NCI-H446 (cell line): ENCODE measurements at places on chromosomes 7 and 10.

DNA sequence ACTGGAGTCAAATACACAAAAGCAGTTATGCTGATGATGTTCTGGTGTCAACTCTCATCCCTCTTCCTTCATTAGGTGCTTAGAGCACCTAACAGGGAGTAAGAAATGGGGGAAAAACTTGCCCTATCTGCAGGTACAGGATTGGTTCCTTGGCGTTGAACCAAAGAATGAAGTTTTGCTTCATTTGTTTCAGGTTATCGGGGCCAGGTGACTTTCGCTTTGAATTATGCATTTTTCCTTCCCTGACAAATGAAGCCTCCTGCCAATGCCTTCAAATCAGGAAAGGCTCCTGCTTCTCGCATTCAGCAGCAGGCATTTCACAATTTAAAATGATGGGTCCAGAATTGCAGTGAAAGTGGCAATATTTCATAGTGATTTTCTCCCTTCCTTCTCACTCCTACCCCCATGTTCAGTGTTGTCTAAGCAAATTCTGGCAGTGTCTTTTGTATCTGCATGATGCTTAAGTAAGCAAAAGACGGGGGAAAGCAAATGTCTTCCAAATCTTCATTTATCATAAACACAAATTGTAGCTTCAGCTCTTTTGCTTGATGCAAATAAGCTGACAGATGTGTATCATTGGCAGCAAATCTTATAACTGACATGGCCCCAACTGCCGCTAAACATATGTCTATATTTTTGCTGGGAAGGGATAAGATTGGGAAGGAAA is 29.4 kb downstream of the DNAJB9 start:
- DNase-seq = peak; percentile 82

- no peak for DNase-seq
Measured at GRCh38 chr7:15042285-15043065, 139.9 kb upstream of the DGKB start.

DNA sequence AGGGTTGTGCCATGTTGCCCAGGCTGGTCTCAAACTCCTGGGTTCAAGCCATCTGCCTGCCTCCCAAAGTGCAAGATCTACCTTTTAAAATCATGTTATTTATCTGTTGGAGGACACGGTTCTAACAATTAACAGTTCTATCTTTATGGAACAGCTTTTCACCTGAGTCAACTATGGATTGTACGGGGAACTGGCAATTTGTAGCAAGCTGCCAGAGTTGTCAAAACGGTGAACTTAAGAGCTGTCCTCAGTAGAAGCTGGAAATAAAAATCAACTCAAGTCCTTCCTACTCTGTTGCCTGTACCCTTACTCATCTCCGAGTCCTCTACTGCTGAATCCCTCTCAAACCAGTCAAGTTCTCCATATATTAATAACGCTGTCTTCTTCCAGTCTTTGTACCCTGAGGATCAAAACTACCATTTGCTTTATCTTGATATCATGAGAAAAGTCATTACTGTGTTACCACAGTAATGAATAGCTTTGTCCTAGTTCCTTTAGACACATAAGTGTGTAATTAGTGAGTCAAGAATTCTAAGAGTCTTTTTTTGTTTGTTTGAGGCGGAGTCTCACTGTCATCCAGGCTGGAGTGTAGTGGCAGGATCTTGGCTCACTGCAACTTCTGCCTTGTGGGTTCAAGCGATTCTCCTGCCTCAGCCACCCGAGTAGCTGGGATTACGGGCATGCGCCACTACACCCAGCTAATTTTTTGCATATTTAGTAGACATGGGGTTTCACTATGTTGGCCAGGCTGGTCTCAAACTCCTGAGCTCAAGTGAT is 28.2 kb downstream of the HBP1 start:
- DNase-seq = no peak

DNA sequence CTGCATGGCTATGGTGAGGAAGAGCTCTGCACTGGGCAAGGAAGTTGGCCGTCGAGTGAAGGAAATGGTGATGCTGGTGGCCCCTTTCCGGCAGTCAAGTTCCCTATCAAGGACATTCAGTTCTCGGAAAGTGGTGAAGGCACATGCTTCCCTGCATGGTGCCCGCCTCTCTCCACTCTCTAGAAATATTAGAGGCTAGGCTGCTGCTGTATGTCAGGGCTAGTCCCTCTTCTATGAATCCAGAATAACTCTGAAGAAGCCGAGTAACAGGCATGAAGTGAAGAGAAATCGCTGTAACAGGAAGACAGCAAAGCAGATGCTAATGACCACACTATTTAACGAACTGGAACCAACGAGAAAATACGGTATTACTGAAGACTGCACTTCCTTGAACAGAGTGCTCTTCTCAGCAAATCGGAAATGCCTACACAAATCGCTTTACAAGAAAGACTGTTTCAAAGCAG is 5.4 kb downstream of the IDI1 start:
- no peak for DNase-seq

DNA sequence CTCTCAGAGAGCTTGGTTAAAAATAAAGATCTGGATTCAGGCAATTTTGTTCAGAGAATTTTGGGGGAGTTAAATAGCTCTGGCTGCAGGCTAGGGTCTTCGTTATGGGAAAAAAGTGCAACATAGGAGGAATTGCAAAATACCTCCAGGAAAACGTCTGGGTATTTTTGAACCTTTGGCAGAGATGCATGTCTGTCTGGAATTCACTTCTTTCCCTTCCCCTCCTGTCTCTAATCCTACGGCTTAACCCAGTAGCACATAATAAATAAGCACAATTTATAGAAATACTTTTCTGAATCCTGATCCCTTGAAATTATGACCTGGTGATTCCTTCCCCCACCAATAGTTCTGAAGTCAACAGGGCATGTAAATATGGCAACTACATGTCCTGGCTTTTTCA is 19.3 kb upstream of the NUP205 start:
- DNase-seq = no peak

DNA sequence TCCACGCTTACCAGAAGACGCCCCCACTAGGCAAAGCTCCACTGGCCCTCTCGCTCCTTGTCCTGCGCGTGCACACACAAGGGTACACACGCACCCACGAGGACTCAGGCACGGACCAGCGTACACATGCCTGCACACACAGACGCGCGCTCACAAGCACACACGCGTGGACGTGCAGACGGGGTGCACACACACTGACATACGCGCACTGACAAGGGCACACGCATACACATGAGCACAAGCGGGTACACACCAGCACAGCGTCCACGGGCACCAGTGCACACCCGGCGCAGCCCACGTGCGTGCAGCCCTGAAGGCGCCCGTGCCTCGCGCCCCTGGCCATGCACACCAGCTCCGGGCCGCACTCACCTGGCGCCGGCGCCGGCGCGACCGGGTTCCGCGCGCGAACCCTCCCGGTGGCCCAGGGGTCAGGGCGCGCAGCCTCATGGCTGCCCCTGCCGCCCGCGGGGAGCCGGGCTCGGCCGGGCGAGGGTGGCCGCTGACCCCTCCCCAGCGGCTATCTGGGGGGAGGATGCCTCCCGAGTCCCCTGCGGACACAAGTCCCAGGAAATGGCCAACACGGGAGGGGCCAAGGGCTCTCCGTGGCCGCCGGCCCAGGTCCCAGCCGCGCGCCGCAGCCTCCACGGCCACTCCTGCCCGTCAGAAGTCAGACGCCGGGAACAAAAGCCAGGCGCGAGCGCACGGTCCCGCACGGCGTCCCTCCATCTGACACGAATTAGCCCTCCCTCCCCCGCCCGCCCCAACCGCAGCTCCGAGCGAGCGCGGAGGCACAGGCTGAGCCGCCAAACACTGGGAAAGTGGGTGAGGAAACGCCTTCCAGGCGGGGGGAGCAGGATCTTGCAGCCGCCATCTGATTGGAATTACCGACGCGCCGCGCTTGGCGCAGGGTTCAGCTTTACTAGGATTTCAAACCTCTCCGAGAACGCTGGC is 45.0 kb downstream of the TNS3 start:
- DNase-seq = no peak

DNA sequence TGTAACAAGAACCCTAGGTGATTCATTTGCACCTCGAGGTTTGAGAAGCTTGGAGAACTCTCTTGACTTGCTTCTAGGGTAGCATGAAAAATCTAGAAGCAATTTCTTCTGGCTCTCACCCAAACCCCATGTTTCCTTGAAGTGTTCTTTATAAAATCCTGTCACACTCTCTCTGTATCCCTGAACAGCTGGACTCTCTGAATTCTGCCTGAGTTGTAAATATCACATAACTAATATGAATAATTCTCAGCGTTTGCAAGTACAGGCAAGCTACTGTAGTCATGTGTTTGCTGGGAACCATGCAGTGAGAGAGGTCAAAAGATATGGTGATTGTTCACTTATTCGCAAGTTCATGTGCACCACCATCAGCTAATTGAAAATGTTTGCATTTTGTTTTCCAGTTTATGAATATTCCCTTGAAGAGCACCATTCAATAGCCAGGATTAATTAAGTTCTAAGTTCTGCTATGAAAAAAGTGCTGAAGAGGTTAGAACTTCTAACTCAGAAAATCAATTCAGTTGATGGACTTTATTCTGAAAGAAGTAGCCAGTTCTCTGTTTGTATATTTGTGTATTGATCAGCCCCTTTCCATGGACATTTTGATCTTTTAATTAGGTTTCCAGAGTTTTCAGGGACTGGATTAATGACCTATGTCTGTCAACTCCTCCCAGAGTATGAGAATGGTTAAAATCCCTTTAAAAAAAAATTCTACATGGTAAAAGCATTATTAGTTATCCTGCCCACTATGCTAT is 243.0 kb downstream of the PLXDC2 start:
- no peak for DNase-seq

DNA sequence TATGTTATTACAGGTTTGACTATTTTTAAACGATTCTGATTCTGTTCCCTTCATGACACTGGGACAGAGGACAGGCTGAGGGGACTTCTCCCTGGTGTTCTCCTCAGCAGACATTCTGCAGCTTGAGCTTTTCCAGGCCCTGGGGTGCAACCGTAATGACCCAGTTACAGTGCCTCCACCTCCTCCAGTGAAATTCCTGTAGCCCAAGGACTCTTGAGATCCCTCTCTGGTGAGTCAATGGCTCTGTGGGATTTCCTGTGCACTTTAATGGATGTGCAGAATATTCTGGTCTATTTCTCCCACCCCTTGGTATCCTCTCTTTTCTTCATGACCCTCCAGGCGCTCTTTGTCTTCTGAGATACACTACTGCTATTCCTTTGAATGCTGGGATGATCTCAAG is 319.3 kb downstream of the INHBA start:
- no peak for DNase-seq

DNA sequence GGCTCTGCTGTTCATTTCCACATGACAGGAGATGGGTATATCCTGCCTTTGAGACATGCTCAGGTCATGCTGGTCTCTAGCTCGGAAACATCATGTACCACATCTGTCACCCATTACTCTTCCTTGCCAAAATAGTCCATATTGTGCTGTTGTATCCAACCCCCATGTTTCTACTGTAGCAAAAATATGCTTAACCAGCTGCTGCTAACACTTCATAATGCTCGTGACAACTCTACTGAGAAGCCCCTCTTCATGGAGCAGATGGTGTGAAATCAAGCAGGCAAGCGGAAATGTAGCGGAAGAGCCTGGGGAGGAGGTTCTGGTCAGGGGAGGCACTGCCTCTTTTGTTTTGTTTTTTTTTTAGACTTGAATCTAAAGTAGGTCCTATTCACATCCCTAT is 82.9 kb downstream of the NPY start:
- DNase-seq = peak; percentile 42

DNA sequence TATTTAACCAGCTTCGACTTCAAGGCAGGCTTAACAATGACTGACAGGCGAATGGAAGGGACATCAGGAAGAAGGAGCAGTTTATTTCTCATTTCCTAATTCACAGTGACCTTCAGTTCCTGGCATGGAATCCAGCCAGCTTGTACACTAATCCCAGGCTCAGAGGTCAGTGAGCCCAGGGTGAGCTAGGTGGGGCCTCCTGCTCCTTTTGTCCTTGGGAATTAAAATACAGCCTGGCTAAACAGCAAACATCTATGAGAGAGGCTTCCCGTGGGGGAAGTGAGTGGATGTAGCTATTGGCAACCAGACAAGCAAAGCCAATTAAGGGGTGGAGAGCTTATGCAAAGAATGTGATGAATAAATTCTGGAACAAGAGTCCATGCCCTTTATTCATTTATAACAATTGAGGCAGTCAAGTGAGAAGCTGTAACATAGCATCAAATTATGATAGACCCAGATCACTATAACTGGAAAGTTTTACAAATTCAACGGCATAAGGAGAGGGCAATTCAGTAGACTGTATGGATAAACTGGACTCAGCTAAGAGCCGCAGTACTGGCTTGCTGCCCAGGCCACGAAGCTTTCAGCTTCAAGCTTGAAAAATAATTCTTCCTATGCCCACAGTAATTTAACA is 57.1 kb downstream of the STK17A start:
- DNase-seq = peak; percentile 83

DNA sequence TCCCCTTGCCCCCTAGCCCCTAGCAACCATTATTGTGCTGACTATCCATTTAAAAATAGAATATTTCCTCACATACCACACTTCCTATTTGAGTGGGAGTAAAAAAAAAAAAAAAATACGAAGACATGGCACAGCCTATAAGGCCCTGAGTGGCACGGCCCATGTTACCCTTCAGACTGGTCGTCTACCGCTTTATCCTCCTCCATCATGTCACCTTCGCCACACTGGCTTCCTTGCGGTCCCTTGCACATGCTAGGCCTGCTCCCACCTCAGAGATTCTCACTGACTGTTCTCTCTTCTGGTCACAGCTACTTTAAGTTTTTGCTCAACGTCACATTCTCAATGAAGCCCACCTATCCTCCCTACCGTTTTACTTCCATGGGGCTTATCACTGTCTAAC is 130.3 kb downstream of the ATE1 start:
- no peak for DNase-seq

GRCh38 chr7:156614434-156615264 is 25.9 kb upstream of the RNF32 start:
- no peak for DNase-seq

GRCh38 chr10:70816220-70816894 is 609 bp downstream of the SGPL1 start:
- no peak for DNase-seq

- DNase-seq = no peak
Measured at GRCh38 chr7:116977172-116977571, 23.9 kb downstream of the ST7 start.

GRCh38 chr10:48964038-48964437 is 24.4 kb upstream of the LRRC18 start:
- DNase-seq = no peak

GRCh38 chr7:81924494-81924893 is 154.6 kb upstream of the HGF start:
- DNase-seq = no peak

- DNase-seq = no peak
Measured at GRCh38 chr7:128435327-128435686, 20.4 kb upstream of the HILPDA start.

- no peak for DNase-seq
Measured at GRCh38 chr7:134058980-134059379, 68.2 kb upstream of the LRGUK start.

GRCh38 chr7:91436655-91437054 is 172.4 kb downstream of the FZD1 start:
- no peak for DNase-seq

- no peak for DNase-seq
Measured at GRCh38 chr10:110803239-110803749, 68.4 kb upstream of the PDCD4 start.
